ENCODE measurements at places on chromosomes 6 and 20.

DNA sequence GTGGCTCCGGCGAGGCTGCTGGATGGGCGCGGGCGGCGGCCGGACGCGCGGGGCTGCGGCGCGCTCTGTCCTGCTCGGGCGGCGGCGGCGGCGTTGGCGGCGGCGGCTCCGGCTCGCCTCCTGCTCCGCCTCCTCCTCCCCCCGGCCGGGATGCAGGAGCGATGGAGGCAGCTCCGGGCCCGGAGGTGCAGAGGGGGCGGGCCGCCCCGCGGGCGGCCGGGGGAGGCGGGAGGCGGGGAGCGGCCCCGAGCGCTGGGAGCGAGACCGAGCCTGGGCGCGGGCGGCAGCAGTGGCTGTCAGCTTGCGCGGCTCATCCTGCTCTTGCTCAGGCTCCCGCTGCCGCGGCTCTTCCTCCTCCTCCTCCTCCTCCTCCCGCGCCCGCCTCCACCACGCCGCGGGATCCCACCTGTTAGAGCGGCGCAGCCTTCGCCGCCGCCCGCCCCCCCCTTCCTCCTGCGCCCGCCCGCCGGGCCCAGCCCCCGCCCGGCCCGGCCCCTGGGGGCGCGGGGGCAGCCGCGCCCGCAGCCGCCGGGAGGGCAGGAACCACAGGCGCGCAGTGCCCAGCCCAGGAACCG is at the start of gene NOL4L:
TSS of gene NOL4L (minus strand) at position 323 of the 575 bp plus-strand sequence. CDS start 443 bp downstream, outside the sequence.
- DNase-seq = peak; percentile 33

- DNase-seq = no peak
These were observed 11.3 kb downstream of the FAXC start for GRCh38 chr6:99338188-99338587.

- no peak for DNase-seq
These were observed 45.4 kb downstream of the AKAP12 start for GRCh38 chr6:151285122-151285521.

DNA sequence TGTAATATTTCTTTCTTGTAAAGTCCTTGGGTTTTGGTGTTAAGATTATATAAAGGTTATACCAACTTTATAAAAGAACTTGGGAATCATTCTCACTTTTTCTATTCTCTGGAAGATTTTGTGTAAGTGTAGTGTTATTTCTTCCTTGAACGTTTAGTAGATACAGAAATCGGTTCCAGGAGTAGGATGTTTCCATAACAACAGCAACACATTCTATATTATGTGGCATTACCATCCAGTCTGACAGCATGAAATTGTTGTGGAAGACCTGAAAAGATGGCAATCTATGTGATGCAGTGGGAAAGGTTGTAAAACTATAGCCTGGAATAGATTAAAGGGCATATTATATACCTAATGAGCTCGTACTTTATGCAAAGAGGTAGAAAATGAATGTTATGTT is 13.8 kb downstream of the ECT2L start:
- DNase-seq = no peak

DNA sequence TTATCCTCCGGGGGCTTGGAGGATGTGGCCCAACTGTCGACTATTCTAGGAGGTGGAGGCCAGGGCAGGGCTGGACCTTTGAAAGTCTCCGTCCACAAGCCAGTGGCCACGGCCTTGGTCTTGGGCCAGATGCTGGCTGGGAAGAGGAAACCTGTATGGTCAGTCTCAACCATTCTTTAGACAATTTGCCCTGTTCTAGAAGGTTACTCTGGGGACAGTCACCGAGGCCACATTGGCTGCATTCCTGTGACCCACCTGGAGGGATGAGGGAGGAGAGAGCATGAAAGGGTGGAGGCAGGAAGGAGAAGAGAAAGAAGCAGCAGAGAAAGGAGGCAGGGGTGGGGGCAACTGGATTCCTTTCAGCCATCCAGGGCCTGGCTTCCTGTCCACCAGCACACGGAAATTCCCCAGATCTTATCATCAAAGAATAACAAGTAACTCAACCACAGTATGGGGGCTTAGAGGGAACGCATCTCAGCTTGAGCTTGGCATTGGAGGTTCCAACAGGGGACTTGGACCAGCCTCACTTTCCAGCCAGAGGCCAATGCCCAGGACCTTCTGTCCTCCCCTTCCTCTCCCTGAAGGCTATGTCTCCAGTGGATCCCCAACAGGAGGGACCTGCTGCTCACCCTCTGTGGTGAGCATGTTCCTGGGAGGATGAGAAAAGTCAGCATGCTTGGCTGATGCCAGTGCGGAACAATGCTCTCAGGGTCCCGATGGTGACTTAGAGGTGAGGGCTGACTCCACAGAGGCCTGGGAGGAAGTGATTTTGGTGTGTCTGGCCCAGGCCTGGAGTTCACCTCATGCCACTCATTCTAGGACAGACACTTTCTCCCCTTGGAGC is 30.4 kb downstream of the TGM2 start:
- no peak for DNase-seq

- DNase-seq = no peak
These were observed 195.6 kb downstream of the SCP2D1 start for GRCh38 chr20:19009081-19009688.

DNA sequence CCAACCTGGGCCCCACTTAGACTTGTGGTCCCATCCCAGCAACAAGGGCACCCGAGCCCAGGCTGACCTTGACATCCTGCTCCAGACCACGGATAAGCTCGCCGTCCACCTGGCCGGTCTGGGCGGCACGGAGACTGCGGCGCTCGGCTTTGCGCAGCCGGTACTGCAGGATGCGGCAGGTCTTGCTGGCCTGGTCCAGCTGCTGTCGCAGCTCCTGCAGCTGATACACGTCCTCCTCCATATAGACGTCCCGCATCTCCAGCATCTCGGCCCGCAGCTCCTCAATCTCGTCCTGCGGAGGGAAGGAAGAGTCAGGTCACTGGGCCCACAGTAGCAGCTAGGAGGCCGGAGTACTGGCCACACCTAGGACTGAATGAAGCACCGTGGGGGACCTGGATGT is 36.8 kb upstream of the TLDC2 start:
- DNase-seq = no peak

DNA sequence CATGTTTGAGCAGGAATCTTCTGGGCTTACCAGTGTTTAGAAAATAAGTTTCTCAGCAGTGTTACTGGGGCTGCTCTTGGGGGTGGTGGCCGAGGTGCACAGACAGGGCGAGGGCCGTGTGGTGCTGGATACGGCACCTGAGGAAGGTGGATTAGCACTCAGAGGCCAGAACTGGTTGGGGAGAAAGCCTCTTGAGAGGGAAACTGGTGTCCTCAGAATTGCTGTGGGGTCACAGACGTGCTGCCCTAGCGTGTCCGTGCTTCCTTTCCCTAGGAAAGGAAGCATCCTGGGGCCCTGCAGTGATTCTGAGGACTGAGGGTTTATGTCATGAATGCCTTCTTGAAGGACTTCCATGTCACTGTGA is 32.1 kb upstream of the SLC22A1 start:
- no peak for DNase-seq

DNA sequence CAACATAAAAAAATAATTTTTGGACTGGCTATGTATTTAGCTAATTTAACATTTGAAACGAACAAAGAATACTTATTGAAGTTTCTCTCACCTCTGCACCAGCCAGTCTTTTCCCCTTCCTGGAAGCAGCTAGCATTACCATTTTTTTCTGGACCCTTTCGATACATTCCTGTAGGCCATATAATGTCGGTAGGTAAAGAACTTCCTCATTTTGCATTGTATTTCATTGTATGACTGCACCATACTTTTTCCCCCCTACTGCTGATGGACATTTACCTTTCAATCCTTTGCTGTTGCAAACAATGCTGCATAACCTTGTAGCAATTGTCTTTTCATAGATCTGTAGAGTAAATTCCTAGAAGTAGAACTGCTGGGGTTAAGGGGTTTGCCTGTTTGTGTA is 17.6 kb downstream of the CBFA2T2 start:
- DNase-seq = no peak

DNA sequence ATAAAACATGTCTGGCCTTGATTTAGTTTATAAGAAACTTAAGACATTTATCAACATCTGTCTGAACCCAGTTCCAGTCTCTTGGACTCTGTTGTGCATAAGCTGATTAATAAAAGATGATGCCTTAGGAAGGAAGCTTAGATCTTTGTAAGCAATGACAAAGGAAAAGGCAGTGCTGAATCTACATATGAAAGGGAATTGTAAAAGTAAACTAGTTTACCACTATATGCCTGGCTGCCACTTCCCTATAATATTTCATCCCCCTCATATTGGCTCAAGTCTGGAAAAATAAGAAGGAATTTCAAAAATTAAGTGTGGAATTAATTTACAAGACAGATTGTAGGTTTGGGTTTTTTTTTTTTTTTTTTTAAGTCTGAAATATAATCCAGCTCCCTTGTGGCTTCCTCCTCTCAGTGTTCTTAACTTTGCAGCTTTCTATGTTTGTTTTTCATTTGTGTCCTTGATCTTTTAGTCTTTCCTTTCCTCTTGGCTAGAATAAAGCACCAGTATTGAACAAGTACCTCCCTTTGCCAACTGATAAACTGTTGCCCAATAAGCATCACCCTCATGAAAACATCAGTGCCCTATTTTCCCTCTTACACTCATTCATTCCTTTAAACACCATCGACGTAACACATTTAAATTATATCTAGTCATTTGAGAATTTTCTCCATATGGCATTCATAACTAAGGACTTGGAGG is 146.7 kb upstream of the TBX18 start:
- DNase-seq = no peak

GRCh38 chr20:46505506-46505905 is 7.9 kb downstream of the ZNF334 start:
- DNase-seq = no peak

Data from activated T-helper 1 cell treated with Interleukin-2 at 50 U/mL for 16 hours (primary cell).